ENCODE measurements at places on chromosomes 7 and 10.

- no peak for DNase-seq
Measured at GRCh38 chr10:54958844-54959243, 157.8 kb upstream of the PCDH15 start.

DNA sequence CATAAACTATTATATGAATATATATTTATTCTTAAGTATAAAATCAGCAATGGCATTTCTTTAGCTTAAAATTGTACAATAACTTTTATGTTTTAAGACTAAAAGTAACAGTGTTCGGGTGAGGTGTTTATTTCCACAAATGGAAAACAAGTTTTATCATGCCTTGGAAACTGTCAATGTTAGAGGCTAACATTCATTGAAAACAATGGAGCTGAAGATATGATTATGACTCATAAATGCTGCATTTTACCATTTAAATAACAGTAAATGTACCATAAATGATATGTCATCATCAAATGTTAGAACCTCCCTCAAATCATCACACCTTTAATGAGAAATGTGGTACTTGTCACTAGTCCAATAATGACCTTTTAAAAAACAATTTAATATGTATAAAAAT, 897.3 kb downstream of the PCDH15 start:
- no peak for DNase-seq

DNA sequence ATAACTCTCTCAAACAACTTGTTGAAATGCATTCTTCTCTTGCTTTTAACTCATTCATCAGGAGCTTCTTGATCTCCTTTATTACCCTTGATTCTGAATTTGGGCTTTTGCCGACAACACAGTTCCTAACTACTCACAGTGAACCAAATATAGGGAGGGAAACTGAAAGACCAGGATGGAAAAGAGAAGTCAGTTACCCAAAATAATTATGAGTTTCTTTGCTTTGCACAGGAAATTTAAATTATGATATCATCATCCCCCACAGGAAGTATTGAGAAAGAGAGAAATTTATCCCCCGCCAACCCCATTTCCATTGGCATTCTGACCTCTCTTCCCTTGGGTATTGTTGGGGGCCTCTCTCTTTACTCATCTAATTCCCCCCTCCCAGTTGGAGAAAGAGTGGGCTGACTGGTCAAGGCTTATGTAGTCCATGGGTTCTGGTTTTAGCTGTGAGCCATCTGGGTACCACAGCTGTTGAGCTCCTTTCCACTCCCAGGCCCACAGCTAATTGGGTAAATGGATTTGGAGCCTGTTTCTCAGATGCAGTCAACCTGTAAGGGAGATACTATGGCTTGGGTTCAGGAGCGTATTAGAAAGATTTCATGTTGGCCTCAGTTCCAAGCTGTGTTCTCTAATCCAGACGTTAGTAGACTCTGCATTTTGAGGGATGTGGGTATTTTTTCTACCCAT, 109.0 kb downstream of the FZD1 start:
- no peak for DNase-seq

DNA sequence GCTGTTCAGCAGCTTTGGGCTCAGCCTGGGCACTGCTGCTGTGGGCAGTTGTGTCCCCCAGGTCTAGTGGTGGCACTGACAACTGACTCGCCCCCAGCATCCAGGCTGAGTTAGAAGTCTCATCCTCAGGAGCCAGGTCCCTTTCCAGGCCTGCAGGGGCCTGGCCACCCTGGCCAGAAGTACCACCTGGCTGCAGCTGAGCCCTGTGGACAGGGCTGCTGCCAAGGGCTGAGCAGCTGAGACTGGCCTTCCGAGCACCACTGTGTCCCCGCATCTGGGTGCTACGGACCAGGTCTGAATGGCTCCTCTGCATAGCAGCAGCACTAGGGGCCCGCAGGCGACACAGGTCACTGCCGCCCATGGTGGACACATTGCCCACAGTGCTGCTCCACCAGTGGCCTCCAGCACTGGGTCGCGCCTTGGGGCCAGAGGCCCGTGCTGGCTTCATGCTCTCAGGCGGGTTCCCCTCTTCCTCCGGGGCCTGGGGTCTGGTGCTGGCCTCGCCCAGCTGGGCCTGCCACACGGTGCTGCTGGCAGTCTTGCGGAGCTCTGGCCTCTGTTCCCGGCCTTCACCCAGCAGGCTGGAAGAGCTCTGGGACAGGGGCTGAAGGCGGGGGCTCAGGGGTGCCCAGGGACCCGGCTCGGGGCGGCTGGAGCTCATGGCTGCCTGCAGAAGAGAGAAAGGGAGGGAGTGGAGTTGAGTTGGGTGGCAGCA, 6.2 kb downstream of the GPRIN2 start:
- DNase-seq = no peak

GRCh38 chr7:47480576-47481538, 101.1 kb downstream of the TNS3 start:
- no peak for DNase-seq

- no peak for DNase-seq
Measured at GRCh38 chr10:24779737-24780136, 56.0 kb upstream of the ARHGAP21 start.

DNA sequence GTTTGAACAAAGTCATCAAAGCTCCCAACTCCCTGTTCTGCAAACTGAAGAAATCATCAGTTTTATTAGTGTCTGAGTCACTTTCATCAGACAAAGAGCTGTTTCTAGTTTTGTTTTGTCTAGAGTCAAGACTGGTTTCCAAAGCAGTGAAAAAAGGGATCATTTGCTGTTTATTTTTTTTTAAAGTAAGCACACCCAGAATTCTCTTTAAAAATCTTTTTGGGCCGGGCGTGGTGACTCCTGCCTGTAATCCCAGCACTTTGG, 972.0 kb upstream of the CELF2 start:
- DNase-seq = no peak

GRCh38 chr10:6048281-6049030, 13.7 kb downstream of the IL2RA start:
- no peak for DNase-seq

GRCh38 chr10:51770709-51771108, 71.3 kb upstream of the CSTF2T start:
- DNase-seq = no peak
